ENCODE measurements at places on chromosomes 5 and 9. TPM values are rescaled to one million over a fixed set of nuclear protein-coding genes. Genes with fewer than 3 reads are reported as not detected.

DNA sequence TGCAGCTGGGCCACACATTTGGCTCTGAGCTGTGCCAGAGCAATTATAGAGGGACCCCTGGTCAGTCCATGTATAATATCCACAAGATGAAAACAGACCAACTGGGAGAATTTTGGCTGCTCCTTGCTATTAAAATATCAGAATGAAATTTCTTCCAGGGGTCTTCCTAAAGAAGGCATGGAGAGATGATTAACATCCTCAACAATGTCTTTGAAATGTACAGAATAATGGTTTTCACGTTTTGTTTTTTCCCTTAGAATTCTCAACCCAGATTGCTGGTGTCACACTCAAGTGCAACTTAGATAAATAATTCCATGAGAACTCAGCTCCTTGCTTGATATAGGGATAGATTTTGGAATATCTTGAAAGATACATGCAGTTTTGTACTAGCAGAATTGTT, 148.3 kb upstream of the SLC24A2 start:
- no peak for DNase-seq

GRCh38 chr9:134344068-134344799, 18.0 kb downstream of the RXRA start:
- no peak for DNase-seq

GRCh38 chr5:61216741-61217140, 54.5 kb upstream of the SMIM15 start:
- DNase-seq, result no peak

DNA sequence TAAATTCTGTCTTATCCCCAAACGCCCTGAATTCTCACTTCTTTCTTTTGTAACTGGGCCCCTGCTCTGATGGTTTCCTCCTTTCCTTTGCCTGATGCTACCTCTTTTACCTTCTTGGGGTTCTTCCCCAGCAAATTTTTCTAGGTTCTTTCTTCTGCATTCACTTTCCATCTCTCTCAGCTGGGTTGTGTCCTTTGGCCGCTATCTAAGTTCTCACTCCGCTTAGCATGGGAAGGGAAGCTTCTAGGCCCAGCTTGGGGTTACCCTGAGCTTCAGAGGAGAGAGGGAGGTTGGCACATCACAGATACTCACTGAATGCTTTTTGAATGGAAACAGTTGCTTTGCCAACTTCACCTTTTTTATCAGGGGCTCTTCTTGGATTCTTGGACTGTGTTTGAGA, 17.0 kb downstream of the PALM2AKAP2 start:
- no peak for DNase-seq

DNA sequence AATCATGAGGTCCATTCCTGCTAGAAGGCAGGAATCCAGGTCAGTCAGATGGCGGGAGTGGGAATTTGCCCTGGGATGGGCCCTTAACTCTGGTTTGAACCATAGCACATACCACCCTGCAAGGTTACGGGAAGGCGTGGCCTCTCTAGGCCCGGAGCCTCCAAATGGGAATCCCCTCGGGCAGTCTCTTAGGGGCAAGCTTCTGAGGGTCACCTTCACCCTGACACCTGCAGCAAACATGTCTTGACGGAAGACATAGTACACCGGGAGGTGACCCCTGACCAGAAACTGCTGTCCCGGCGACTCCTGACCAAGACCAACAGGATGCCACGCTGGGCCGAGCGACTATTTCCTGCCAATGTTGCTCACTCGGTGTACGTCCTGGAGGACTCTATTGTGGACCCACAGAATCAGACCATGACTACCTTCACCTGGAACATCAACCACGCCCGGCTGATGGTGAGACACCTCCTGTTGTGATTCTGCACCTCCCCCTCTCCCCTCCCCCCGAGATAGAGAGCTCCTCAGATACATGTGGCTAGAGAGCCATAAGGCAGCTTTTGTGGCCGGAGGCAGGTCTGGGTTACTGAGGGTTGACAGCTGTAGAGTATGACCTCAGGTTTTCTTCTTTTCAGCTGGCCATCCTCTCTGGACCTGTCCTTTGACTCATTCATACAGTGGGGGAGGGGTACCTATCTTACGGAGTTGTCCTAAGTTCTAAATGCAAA, 957 bp downstream of the PRELID1 start:
- DNase-seq, result no peak

- DNase-seq, result no peak
Measured at GRCh38 chr5:105696440-105696839, 1974.3 kb downstream of the EFNA5 start.

DNA sequence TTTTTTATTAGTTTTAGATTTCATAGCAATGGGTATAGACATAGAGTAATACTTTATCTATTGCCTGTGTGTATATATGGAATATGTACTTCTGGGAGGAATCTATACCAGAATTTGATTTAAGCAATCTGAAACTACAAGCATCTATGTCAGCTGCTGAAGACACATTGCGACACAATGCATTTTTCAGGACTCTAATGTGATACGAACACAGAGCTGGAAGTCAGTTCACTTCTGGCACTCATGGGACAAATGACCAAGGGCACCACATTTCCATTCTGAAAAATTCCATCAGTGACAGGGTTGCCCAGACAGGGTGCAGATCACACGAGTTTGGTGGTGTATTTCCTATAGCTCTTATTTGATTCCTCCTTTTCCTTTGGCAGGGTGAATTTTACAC, 259.5 kb downstream of the NTRK2 start:
- no peak for DNase-seq

DNA sequence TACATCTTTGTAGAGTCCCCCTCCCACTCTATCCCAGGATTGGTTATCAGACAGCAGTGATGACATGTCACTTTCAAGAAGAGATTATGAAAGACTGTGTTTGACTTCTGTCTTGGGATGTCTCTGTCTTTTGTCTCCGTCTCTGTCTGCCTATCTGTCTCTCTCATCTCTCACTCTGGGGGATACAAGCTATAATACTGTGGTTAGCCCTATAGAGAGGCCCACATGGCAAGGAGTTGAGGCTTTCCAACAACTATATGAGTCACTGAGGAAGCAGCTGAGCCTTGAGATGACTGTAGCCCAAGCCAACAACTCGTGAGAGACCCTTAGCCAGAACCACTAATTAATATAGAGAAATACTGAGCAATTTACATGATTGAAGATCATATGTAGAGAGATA, 284.8 kb downstream of the PDE4D start:
- no peak for DNase-seq

DNA sequence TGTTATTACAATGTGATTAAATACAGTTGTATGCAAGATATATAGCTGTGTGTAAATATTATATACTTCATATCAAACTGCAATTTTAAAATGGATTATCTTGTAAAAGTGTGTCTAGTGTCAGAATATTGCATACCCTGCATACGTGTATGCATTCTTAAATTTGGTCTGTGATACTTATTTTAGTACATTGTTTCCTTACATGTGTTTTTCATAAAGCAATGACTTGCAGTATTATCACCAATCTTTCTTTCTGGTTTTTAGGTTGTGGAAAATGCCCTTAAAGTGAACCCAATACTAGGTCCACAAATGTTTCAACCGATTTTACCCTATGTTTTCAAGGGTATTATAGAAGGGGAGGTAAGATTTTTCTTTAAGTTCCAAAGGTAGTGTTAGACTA, 28.5 kb upstream of the LRRC70 start:
- no peak for DNase-seq

GRCh38 chr9:137333016-137333671, 31.1 kb upstream of the NRARP start:
- no peak for DNase-seq

GRCh38 chr9:114883709-114884108, 46.7 kb downstream of the TNFSF8 start:
- DNase-seq, result no peak

DNA sequence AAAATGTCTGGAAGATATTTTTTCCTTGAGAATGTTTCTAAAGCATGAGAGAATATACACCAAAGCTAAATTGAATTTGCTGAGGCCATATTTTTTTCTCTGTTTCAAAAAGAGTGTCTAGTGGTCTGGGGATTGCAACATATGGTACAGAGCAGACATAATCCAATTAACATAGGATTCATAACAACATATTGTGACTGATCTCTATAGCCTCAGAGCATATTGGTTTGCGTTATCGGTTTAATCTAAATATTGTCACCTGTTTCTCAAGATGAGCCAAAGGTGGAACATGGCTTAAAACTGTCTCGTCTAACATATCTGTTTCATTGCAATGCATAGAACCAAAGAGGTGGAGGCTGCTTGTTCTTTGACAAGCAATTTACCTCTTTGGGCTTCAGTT, 3.9 kb downstream of the PPP3R2 start:
- DNase-seq, result no peak

GRCh38 chr9:115665519-115665918, 488.1 kb upstream of the PAPPA start:
- no peak for DNase-seq

GRCh38 chr9:129836311-129837007, 1.2 kb downstream of the USP20 start:
- no peak for DNase-seq

DNA sequence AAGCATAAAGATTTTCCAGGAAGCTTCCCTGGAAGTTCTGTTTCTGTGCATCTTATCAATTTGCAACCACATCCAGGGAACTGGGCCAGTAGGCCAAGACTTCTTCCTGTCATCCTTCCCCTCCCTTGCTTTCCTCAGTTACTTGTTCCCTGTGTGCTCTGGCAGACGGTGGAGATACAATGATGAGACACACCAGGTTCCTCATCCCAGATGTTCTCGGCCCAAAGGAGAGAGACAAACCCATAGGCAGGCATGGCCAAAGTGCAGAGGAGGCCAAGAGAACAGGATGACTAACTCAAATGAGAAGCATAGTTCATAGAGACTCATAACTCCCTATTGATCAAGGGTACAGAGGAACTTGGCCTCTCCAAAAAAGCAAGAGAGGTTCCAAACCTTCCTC, 652.6 kb downstream of the CCDC171 start:
- peak; percentile 68 for DNase-seq

GRCh38 chr5:90916947-90917800, 358.6 kb downstream of the ADGRV1 start:
- no peak for DNase-seq

- peak; percentile 24 for DNase-seq
Measured at GRCh38 chr9:83582029-83582428, 40.9 kb upstream of the IDNK start.

- DNase-seq, result no peak
Measured at GRCh38 chr9:90285946-90286345, 356.7 kb downstream of the DIRAS2 start.

SLC36A3 gene
- total RNA-seq, result not detected

ZNF189 gene
- 18.7 TPM for total RNA-seq

PDE6A gene
- not detected for total RNA-seq

FSTL4 gene
- total RNA-seq, result 0.78 TPM

TAF11L5 gene
- total RNA-seq, result not detected

UBAP2 gene
- total RNA-seq, result 36.1 TPM

SPATA31C1 gene
- total RNA-seq, result not detected

C5orf22 gene
- 14.4 TPM for total RNA-seq

All from esophagus muscularis mucosa (tissue), 4 donors.